ENCODE measurements at places on chromosomes 6 and 20. TPM values are rescaled to one million over a fixed set of nuclear protein-coding genes. Genes with fewer than 3 reads are reported as not detected.

IRAK1BP1 gene
- total RNA-seq, result 5.6 TPM

PHIP gene
- total RNA-seq, result 24.3 TPM

VIP gene
- total RNA-seq, result 0.14 TPM

SLC22A1 gene
- 0.34 TPM for total RNA-seq

MYLK2 gene
- not detected for total RNA-seq

CDH22 gene
- total RNA-seq, result not detected

EPHA7 gene
- under 0.01 TPM for total RNA-seq

NNAT gene
- total RNA-seq, result not detected

MAN1A1 gene
- total RNA-seq, result 5.5 TPM

KCNK15 gene
- total RNA-seq, result 0.14 TPM

CD93 gene
- under 0.01 TPM for total RNA-seq

PRSS16 gene
- 12.6 TPM for total RNA-seq

DZANK1 gene
- 1.4 TPM for total RNA-seq
